Progenitor cell of endocrine pancreas (in vitro differentiated cells): ENCODE measurements at places on chromosomes 12 and 14. TPM values are rescaled to one million over a fixed set of nuclear protein-coding genes. Genes with fewer than 3 reads are reported as not detected.

The PTPRQ gene
- total RNA-seq, result 0.16 and 0.19 TPM in 2 replicates

The PPFIA2 gene
- 0.87 and 1.1 TPM in 2 replicates for total RNA-seq

- no peak for DNase-seq
These were observed 132.5 kb upstream of the FOXN3 start for GRCh38 chr14:89549381-89550125.

DNA sequence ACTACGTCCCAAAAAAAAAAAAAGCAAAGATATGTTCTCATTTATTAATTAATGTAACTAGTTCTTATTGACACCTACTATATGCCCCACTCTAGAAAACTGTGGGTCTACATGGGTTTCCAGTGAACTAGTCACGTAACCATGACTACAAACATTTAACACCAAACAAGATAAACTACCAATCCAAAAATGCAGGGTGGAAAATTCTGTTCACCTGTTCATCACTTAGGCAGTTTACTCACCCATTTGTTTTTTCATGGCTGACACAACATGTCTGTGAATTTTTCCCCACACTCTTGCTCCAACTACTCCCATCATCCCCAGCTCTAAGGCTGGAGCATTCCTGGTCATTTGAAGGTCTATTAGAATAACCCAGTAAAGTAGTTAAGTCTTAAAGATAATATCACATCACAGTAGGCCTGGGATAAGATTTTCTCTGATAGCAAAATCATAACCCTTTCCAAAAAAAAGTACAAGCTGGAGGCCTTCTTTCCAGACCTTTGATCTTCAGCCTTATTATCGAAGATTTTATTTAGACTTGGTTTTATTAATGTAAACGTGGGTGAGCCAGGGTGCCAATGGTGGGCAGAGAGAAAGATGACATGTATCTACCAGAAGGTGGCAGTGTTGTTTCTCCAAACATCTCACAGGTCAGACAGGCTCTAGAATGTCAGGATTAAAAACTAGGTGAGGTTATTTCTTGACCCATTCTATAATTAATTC is 61.6 kb upstream of the DAAM1 start:
- no peak for DNase-seq

DNA sequence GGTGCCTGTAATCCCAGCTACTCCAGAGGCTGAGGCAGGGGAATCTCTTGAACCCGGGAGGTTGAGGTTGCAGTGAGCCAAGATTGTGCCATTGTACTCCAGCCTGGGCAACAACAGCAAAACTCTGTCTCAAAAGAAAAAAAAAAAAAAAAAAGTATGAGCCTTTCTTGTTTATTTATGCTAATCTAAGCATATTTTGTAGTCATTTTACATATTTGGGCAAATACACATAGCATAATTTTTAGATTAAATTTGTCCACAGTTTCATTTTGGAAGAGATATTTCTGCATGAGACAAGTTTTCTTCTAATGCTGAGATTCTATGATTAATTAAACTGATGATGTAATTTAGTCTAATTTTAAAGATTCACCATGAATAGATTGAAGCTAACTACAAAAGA is 494.4 kb downstream of the TMTC2 start:
- no peak for DNase-seq
